Dermis microvascular lymphatic vessel endothelial cell (primary cell): ENCODE measurements at places on chromosomes 3 and 15.

DNA sequence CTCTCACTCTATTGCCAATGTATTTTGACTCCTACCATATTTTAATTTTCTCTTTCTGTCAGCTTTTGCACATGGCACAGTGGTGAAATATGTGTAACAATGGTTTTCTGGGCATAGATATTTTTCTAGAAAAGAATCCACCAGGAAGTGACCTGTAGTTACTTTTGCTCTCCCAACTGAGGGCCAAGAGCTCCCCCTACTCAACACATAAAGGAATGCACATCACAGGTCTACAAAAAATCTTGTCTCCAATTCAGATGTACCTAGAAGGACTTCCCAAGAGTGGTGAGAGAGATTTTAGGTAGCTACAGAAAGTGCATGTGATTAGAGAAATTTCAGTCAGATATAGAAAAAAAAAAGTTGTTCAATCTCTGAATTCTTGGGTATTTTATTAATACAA is 15.6 kb downstream of the CPA3 start:
- DNase-seq, result peak; percentile 17

GRCh38 chr15:99635794-99636193 is 70.0 kb downstream of the MEF2A start:
- no peak for DNase-seq

DNA sequence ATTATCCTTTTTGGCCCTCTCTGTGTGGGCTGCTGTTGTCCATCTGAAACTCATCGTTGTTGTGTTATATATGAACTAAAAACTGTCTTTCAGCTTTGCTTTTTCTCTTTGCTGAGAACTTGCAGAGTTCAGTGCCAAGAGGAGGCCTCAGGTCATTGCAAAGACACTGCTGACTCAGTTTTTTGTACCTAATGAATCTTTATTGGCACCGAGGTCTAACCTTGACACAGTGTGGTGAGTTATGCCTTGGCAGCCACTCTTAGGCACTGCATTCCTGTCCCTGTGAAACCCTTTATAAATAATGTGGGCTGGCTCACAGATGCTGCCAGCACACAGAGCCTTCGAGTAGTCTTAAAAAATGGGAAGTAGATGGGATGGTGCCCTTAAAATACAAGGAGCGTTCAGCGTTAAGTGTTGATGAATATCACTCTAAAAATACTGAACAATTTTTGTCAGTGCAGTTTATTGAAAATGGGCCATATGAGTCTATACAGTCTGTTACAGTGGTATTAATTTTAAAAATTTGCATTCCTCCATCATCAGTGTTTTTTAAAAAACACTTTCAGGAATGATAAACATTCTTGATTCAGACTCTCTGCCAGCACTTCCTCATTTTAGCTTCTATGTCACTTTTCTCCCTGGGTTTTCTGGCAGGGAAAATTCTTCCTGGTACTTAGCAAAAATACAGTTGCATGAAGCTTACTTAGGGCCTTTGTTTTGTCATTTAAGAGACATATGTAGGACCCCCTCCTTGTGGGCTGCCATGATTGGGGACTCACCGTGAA is 234.1 kb downstream of the CACNA2D3 start:
- no peak for DNase-seq

- DNase-seq, result no peak
Measured at GRCh38 chr3:105730801-105731354, 137.9 kb downstream of the CBLB start.

DNA sequence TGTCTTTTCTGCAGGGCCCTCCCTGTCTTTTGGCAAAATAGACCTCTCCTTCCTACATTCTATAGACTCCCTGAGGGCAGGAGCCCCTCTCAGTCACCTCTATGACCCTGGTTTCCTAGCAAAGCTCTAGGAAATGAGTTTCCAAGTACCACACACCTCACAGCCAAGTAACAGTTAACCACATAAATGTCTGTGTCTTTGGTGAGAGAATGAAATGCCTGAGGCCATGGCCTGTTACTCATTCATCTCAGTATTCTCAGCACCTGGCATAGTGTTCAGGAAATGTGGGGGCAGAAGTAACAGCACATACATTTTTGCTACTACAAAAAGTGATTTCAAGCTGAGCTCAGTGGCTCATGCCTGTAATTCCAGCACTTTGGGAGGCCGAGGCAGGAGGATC is 21.0 kb downstream of the RFT1 start:
- peak; percentile 28 for DNase-seq

GRCh38 chr15:97124790-97125189 is 794.3 kb downstream of the NR2F2 start:
- DNase-seq, result no peak

GRCh38 chr3:197280156-197280555 is 18.3 kb downstream of the DLG1 start:
- no peak for DNase-seq

DNA sequence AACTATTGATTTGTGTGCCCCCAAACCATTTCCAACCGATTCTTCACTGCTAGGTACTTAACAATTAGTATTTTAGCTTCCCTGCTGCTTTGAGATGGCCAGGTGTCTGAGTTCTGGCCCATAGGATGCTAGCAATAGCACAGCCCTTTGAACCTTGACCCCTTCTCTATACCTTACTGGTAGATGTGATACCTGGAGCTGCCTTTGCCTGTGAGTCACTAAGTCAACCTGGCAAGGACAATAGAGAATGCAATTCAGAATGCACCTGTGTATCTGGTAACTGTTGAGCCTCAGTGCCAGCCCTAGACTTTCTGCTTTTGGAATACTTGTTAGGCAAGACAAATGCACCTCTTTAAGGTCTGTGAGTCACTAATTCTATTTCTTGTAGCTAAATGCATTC is 467.4 kb downstream of the GRM7 start:
- no peak for DNase-seq

DNA sequence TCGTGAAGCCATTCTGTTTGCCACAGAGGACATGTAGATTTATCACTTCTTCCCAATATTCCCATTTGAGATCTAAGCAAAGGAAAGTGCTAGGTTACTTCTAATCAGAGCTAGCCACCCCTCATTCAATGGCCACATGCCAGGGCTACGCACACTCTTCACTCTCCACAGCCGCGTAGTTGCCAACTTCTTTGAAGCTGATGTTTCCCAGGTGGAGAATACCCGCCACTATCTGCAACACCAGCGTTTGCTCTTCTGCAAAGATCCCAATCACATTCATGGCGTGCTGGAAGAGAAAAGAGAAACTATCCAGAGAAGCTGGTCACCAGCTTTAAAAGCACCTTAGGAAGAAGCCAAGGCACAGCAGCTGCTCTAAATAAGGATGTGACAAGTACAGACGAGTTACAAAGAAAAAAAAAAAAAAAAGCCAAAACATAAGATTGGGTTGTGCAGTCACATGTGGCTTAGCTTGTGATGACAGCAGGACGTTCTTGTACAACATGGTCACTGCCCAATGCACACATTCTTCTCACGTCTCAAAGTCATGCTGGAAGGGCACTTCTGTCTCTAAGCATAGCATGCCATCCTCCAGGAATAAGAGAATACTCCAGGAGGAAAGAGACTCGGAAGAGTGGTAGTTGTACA is 16.4 kb downstream of the LDHAL6B start:
- DNase-seq, result no peak

DNA sequence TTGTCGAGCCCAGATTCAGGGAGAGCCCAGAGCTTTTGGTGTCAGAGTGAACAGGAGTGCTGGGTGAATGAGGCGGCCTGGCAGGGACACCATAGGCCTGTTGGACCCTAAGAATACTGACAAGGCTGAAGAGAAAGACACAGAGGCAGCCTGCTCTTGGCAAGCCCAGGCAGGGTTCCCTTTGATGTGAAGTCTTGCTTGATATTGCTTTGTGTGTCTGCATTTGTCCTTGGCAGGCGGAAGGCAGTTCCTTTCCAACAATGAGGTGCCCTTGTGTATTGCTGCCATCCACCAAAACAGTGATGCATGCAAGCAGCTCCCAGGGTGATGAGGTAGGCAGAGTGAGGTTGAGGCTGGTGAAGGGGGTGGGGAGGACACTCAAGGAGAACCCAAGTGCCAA is 152.7 kb upstream of the TSC22D2 start:
- no peak for DNase-seq

DNA sequence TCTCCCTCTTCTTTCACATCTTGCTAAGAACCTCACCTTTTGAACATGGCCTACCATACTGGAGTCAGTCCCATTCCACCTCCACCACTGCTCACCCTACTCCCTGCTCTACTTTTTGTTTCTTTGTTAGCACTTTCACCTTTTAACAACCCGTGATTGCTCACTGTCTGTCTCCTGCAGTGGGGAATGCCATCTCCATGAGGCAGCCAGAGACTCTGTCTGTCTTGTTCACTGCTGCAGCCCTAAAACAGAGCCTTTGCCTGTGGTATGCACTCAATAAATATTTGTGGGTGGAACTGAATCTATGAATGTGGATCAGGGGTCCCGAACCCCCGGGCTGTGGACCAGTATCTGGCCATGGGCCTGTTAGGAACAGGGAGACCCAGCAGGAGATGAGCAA is 16.5 kb upstream of the TLE3 start:
- no peak for DNase-seq

GRCh38 chr3:64655160-64655559 is 32.6 kb downstream of the ADAMTS9 start:
- no peak for DNase-seq

GRCh38 chr3:120824613-120825012 is 82.1 kb downstream of the GTF2E1 start:
- no peak for DNase-seq

- DNase-seq, result no peak
Measured at GRCh38 chr3:22966349-22966748, 236.8 kb upstream of the UBE2E2 start.

- peak; percentile 78 for DNase-seq
Measured at GRCh38 chr15:56496635-56497034, 31.7 kb upstream of the MNS1 start.

GRCh38 chr15:29057856-29058255 is 172.1 kb downstream of the APBA2 start:
- no peak for DNase-seq

GRCh38 chr15:99954361-99955180 is 221.3 kb upstream of the LYSMD4 start:
- DNase-seq, result no peak
